DMS79 (cell line): ENCODE measurements at places on chromosomes 13 and 19.
A peak's percentile ranks its signal among the peaks of the same experiment; 100 is the strongest.

- no peak for DNase-seq
Observed at GRCh38 chr19:46017874-46018675, 4.8 kb downstream of the PGLYRP1 start.

DNA sequence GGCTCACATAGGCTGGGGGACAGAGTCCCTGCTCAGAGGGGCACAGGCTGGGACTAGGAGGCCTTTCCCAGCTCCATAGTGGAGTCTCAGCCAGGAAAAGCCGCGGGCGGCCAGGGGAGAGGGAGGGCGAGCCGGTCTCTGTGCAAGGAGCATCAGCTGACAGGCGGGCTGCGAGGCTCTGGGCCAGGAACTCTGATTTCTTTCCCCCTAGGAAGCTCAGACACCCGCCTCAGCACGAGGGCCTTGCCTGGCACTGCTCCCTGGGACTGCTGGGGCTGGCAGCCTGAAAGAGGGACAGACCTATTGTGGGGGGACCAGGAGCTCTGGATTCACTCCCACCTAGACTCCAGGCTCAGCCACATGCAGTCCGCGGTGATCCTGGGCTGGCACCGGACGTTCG is 2.2 kb upstream of the PLK5 start:
- DNase-seq, result no peak

DNA sequence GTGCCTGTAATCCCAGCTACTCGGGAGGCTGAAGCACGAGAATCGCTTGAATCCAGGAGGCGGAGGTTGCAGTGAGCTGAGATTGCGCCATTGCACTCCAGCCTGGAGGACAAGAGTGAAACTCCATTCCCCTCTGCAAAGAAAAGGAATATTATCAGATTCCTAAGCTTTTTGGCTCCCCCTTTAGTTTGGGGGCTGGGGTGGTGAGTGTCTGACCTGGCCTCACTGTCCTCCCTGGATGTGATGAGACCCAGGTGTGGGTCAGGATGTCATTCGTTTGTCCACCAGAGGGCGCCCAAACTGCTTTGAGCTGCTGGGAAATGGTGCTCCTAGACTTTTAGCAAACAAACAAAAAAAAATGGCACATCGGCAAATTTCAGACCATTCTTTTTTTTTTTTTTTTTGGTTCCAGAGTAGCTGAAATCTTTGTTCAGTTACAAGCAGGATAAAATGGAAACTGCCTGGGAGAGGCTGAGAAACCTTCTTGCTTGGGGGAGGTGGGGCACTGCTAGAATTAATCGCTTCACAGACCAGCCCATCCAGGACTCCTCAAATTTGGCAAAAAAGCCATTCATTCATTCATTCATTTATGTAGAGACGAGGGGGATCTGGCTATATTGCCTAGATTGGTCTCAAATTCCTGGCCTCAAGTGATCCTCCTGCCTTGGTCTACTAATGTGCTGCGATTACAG is 29.4 kb downstream of the SPC24 start:
- peak; percentile 37 for DNase-seq

DNA sequence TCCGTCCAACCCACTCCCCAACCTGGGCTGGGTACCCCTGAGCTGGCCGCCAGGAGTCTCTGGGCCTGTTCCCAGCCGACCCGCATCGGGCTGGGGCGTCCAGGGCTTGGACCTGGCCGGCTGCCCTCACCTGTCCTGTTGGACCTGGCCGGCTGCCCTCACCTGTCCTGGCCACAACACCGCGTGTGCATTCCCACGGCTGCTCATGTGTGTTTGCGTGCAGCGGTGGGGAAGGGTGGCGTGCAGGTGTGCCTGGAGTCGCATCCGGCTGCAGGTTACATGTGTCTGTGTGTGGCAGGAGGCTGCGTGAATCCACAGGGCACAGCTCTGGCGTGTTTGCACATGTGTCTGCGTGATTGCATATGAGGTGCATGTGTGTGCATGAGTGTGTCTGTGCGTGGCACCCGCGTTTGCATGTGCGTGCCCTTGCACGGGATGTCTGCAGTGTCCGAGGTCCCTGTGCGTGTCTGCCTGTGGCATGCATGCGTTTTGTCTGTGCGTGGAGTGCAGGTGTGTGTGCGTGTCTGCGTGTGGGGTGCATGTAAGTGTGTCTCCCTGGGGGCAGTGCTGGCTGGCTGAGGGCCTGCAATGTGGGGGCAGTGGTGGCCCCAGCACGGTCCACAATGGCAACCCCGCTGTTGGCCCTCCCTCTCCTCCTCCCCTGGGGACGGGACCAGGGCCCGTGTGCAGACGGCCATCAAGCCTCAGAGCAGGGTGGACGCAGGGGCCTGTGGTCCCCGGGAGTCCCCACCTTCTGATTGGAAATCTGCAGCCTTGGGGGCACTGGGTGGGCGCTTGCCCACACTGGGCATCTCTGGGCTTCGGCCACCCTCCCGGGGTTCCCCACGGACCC is 3.4 kb downstream of the EFNA2 start:
- DNase-seq, result no peak

GRCh38 chr19:6216996-6217751 is 62.6 kb downstream of the MLLT1 start:
- DNase-seq, result peak; percentile 94

- peak; percentile 50 for DNase-seq
Observed at GRCh38 chr19:47157431-47158321, 27.0 kb downstream of the SAE1 start.
